Renal pelvis (tissue), 12 donors: ENCODE measurements at places on chromosomes 1 and 21.

DNA sequence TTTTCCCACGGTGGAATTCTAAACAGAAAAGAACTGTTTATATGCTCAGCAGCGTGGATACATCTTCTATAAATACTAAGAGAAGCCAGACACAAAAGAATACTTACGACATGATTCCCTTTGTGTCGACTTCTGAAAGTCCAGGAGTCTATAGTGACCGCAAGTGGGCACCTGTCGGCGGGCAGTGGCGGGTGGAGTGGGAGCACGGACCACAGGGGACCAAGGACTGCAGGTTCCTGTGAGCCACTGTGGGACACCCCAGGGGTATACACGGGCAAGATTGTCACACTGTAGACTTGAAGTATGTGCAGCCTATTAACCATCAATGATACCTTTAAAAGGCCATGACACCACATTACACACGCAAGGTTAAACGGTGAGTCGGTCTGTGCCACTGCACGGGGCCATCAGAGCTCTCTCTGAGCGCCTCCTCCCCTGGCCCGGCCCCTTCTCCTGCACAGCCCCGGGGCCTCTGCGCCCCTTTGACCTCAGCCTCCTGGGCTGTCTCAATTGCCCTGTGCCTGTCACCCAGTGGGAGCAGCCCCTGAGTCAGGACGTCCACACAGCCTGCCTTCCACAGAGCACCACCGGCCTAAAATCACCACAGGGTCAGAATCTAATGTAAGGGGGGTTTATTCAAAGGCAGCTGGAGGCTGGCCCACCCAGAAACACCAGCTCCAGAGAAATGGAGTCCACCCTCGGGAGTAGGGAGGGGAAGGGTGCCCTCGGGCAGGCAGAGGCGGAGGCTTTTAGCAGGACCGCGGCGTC, 90.0 kb upstream of the COL6A1 start:
- DNase-seq = no peak

DNA sequence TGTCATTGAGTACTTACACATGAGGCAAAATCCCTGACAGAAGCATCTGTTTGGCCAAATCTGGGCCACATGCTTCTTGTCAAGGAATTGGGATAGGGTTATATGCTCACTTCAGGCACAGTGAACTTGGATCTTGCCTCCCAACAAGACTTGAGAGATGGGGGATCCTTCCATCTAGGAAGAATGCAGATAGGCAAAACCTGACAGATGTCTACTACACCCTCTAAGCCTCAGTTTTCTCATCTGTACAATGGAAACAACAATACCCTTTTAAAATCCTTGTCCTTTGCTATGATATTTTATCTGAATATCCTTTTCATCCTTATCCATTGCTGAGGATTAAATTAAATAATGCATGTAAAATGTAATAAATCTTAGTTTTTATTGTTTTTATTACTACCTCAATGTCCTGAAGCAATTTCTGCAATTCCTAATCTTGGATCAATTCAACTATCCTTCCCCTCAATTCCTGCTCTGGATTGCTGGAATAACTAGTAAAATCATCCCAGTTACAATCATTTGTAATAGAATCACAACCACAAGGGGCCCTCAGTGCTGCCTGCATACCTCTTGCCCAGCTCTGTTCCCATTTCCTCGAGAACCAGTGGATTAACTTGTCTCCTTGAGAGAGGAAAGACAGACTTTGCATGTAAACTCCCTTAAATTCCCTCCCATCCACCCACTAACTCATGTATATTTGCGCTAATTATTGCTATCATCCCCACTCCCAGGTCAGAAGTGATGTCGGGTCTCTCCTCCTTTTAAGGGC, 8.1 kb upstream of the XPR1 start:
- DNase-seq = no peak

DNA sequence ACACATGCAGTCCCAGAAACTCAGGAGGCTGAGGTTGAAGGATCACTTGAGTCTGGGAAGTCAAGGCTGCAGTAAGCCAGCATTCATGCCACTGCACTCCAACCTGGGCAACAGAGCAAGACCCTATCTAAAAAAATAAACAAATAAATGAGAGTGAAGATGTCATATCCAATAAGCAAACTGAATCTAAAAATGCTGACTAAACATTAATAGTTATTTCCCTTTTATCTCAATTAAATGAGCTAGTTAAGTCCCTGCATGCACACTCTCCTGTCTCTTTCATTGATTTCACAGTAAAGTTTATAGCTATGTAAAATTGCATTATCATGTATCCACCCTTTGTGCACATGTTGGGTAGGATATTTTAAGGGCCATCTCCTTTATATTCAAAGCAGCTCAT, 81.1 kb upstream of the L1TD1 start:
- DNase-seq = no peak

DNA sequence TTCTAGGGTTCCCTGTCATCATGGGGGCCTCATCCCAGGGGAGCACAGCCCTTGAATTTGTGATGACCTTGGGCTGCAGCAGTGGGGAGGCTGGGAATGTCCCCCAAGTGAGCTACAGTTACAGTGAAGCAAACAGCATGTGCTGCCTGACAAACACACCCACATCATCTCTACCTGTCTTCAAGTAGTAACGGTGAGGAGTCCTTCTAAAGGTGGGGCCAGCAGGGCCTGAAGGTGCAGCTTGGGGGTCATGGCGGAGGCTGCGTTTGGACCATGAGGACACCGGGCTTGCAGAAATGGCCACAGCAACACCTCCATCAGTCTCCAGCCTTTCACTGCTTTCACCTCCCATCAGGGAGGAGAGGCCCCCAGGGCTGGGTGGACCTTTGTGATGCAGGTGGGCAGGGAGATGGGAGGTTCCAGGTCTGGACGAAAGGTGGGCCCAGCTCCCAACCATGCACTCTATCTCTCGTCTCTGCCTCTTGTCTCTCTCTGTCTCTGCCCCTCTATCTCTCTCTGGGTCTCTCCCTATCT, 55.7 kb downstream of the WNT9A start:
- no peak for DNase-seq

DNA sequence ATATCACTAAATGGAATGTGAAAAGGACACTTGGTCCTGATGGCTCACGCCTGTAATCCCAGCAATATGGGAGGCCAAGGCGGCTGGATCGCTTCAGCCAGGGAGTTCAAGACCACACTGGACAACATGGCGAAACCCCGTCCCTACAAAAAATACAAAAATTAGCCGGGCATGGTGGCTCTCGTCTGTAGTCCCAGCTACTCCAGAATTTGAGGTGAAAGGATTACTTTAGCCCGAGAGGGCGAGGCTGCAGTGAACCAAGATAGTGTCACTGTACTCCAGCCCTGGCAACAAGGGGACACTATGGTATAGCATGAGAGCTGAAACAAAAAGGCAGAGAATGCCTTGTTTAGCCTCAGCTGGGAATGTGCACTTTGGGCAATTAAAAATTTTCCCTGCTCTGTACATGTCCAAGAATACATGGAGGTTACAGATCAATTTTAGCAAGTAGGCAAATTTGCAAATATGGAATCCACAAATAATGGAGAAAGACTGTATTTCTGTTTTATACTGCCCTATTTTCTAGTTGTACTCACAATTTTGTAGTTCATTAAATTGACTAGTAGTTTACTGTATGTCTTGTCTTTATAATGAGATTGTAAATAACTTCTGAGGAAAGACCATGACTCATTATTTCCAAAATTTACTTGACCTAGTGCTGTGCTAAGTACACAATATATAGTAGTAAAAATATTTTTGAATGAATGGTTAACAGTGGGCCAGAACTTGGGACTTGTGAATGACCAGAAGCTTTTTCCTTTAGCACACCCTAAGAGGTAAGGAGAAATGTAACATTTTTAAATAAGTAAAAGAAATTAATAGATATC, 2.0 kb upstream of the ANGEL2 start:
- no peak for DNase-seq

- no peak for DNase-seq
These were observed 28.1 kb upstream of the WASF2 start for GRCh38 chr1:27517907-27518718.

DNA sequence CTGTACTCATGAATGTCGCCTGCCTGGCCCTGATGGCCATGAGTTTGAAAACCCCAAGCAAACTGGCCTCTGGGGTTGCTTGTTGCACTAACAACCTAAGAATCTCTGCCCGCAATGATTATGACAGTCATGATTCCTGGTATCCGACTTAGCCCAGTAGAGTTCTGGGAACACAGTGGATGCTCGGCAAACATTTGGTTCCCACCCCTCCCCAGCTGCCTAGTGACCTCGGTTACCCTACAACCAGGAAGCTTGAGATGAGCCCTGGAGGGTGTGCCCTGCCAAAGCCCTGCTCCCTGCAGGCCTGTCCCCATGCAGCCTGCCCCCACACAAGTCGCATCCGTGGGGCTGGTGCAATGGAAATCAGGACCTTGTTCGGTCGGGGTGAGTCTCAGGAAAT, 76.0 kb upstream of the ZBTB40 start:
- no peak for DNase-seq

DNA sequence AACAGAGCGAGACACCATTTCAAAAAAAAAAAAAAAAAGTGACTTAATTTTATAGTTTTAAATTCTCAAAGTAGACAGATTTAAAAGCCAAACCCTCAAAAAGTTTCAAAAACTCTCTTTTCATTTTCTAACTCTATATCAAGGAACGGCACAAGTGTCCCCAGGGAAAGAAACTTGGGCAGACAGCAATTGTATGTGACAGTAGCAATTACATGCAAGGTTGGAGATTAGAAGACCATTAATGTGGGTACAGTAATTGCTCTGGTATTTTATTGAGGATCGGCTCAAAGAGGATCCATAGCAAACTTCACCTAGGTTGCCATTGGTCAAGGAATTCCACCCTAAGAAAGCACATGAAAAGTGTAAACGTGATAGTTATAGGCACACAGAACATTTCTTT, 46.2 kb downstream of the ACBD6 start:
- DNase-seq = no peak

GRCh38 chr1:190328361-190328760, 149.3 kb downstream of the BRINP3 start:
- DNase-seq = no peak

GRCh38 chr21:44338971-44339910, at the start of gene CFAP410:
Gene CFAP410, minus strand, starts transcription at chr21:44339390. Its CDS starts 196 bp downstream, at chr21:44339194.
- peak; percentile 93 for DNase-seq

- no peak for DNase-seq
These were observed 27.5 kb upstream of the COL9A2 start for GRCh38 chr1:40344597-40344996.

- no peak for DNase-seq
These were observed at the start of gene DOP1B for GRCh38 chr21:36156815-36157670. Gene DOP1B, plus strand, starts transcription at chr21:36156824. Its CDS starts 7,910 bp downstream, at chr21:36164734.

- no peak for DNase-seq
These were observed 3.7 kb downstream of the ARHGEF16 start for GRCh38 chr1:3457910-3458883.

DNA sequence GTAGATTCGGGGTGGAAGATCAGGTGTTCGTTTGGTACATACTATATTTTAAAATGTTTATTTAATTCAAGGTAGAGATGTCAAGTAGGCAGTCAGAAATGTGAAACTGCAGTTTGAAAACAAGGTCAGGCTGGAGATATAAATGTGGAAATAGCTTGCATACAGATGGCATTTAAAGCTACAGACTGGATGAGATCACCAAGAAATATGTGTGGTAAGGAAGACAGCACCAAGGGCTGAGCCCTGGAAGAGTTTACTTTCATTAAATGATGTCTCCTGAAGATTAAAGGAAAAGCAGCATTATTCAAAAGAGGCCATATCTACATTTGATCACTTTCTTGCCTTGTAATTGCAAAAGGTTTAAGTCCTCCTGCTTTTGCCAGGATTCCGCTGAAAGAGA, 271.3 kb downstream of the PTBP2 start:
- DNase-seq = no peak

DNA sequence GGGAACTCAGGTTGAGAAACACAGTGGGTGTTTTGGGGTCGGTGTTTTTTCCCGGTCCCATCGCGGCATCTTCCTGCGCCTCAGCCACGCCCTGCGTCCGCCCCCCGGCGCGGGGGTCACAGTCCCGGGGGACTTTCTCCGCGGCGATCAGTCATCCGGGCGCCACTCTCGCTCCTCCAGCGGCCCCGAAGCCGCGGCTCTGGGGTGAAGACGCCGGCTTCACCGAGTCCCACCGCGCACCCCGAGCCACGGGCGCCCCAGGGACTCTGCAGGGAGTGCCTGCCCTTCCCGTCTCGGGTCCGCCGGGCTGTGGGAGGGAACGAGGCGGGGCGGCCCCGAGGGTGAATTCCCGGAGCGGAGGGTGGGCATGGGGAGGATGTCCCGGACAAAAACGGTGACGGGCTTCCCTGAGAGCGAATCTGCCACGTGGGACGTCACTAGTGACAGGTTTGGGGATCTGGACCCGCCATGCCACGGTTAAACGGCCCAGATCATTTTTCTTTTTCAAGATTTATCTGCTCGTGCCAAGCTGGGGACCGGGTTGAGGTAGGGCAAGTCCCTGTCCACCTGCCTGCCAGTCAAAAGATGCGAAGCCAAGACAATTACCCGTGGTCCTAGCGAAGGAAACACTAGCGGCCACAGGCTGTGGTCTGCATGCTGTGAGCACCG, 717 bp upstream of the BATF3 start:
- peak; percentile 15 for DNase-seq

GRCh38 chr1:2628191-2628932, 4.5 kb downstream of the MMEL1 start:
- DNase-seq = no peak

- peak; percentile 81 for DNase-seq
These were observed 32.4 kb downstream of the AHDC1 start for GRCh38 chr1:27571439-27572018.

- no peak for DNase-seq
These were observed 84.4 kb downstream of the MACF1 start for GRCh38 chr1:39288735-39289465.

DNA sequence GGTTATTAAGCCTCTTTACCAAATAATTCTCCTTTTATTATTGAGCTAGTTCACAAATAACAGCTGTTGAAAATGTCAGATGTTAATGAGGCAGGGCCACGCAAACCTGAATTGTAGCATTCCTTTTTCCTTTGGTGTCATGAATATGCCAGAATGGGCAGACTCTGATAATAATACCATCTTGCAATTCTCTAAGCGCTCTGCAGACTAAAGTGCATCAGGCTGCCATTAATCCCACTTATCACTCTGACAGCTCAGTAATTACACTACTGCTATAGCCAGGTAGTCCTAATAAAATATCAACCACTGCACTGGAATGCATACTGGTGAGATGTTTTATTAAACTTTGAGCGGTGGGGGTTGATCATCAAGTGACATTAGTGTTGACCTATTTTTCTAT, 177.7 kb downstream of the DPYD start:
- DNase-seq = no peak

DNA sequence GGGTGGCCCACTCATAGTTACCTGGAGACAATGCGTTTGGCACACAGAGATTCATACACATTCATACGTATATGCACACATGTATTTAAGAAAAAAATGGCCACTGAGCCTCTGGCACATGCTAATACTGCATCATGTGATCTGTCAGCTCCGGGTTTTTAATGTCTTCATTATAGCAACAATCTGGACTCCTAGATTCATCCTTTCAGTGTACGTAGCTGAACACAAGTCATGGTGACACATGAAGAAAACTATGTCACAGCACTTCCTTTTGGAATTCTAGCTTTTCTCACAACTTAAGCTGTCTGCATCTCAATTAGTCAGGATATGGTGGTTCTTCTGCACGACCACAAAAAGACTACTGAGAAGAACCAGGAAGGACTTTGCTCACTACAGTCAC, 24.7 kb downstream of the HSF2BP start:
- no peak for DNase-seq

- DNase-seq = no peak
These were observed 99.6 kb downstream of the SIM2 start for GRCh38 chr21:36798491-36798890.

GRCh38 chr1:175385316-175385715, 192.7 kb upstream of the KIAA0040 start:
- DNase-seq = no peak
